Endothelial cell (in vitro differentiated cells): ENCODE measurements at places on chromosomes 4 and X.

DNA sequence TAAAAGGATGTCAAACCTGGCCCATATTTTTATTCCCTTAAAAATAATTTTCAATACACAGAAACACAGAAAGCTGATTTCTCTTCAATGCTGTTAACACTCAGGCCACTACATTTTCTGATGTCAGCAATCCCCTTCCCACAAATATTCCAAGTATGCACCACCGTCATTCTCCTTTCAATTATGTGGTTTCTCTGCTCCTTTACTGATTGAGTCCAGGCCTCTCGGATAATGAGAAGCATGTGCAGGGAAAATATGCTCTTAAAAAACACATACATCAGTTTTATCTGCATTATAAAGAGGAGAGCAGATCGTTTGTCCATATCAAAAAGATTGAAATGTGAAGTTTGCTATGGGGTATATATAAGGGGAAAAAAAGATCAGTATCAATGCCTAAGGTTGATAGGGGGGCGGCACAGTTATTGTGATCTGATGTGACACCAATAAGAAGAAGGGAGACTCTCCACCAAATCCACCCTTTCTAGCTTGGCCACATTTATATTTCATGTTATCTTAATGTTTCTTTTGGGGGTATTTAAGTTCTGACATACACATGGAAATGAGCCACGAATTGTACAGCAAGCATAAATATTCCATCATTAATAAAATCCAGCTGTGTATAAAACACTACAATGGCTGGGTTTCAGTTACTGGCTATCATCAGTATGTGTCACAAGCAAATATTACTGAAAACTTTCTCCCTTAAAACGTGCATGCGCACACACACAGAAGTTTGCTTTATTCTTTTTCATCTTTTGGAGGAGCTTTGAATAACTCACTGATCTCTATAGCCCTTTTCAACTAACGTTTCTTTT, 6.4 kb downstream of the AMOT start:
- DNase-seq: no peak

DNA sequence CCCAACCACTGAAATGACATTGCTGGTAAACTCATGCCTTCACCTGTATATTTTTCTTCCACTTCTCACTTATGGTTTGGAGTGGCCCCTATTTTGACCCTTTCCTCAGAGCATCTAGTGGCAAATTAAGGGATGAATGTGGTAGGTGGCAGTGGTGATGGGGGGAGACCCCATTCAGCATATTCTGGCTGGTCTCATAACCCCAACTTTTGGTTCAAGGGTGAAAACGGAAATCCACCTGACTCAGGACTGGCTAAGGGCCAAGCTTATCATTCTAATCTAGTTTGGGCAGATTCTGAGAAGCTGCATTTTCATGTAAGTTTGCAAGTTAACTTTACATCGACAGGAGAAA, 47.0 kb upstream of the NSUN7 start:
- DNase-seq: no peak

GRCh38 chr4:71941001-71941400, 90.8 kb upstream of the NPFFR2 start:
- peak; percentile 21 for DNase-seq

- no peak for DNase-seq
These were observed 1.4 kb upstream of the RHOH start for GRCh38 chr4:40195182-40196177.

- no peak for DNase-seq
These were observed 130.6 kb upstream of the PITX2 start for GRCh38 chr4:110753466-110753865.

- DNase-seq: no peak
These were observed 103.0 kb upstream of the BMPR1B start for GRCh38 chr4:94654714-94655113.
